GM12878 (cell line): ENCODE measurements at places on chromosomes 12 and 14. TPM values are rescaled to one million over a fixed set of nuclear protein-coding genes. Genes with fewer than 3 reads are reported as not detected.

- H3K27me3 ChIP-seq: no peaks in the 10 kb centered on the region
- no peak for DNase-seq
- H3K36me3 ChIP-seq: no peaks in the 10 kb centered on the region
- H3K27ac ChIP-seq: no peak overlapping the region
- no peaks in the 10 kb centered on the region for H3K4me1 ChIP-seq
- no peak overlapping the region for H3K4me3 ChIP-seq
Measured at GRCh38 chr12:96769400-96769799, 137.7 kb upstream of the NEDD1 start.

IFI27L1 gene
- total RNA-seq: 34.7 TPM in 2 replicates

LRP1 gene
- 0.93 and 1.1 TPM in 2 replicates for total RNA-seq

PLEK2 gene
- total RNA-seq: not detected in 2 replicates

RAD9B gene
- total RNA-seq: 0.88 and 2.0 TPM in 2 replicates

DNA sequence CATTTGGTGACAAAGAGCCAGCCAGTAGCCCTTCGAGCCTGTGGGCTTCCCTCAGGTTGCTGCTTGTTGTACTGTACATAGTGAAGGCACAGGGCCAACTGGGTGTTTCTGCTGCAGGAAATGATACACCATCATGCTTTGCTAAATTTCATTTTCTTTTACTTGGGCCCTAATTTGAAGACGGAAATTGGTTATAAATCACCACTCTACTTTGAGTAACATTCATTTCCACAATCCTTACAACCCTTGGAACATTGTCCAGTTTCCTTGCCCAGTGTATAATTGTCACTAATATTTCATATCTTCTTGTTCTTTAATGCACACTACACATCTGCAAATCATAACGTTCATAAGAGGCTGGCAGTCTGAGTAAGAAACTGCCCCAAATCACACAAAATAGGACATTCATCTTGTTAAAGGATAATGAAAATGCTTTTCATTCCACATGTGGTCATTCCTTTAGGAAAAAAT, 30.2 kb downstream of the MSRB3 start:
- H3K36me3 ChIP-seq: no peaks in the 10 kb centered on the region
- no peak for DNase-seq
- no peak overlapping the region for H3K27ac ChIP-seq
- H3K4me3 ChIP-seq: no peak overlapping the region

- H3K4me1 ChIP-seq: no peaks in the 10 kb centered on the region
- H3K27me3 ChIP-seq: no peaks in the 10 kb centered on the region
- no peak for DNase-seq
- no peaks in the 10 kb centered on the region for H3K36me3 ChIP-seq
Measured at GRCh38 chr12:77152623-77153193, 87.3 kb upstream of the E2F7 start.

DNA sequence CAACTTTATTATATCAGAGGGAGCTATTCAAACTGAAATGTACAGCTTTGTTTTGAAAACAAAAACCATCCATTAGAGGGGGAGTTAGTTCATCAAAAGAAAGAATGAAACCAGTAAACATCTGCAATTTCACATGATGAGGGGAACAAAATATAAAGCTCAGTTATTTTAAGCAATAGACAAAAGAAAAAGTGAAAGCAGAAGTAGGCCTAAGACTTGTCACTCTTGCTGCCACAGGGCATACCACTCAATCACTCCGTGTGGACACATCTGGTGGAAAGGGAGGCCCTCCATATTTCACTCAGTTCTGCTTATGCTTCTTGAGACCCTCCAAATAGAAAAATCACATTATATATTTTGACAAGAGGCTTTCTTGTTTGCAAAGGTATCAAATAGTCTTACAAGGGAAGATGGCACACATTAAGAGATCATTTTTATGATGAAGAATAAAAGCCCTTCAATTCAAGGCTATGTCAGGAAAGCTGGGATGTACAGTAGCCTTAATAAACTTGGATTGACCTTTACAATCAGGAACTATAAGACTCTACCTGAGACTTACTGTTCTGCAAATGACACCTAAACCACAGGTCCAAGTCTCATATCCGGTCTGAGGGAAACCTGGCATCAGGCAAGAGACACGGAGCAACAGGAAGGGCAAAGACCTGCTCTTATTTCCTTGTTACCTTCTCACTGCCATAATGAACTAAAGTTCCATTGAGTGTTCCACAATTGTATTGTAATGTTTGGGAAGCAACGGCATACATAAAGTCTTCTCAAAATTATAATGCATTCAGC, 222.5 kb upstream of the GRIP1 start:
- no peak overlapping the region for H3K27ac ChIP-seq
- no peak overlapping the region for H3K4me3 ChIP-seq
- peaks cover 14% of the 10 kb centered on the region for H3K4me1 ChIP-seq
- no peaks in the 10 kb centered on the region for H3K36me3 ChIP-seq

- H3K27me3 ChIP-seq: no peaks in the 10 kb centered on the region
- no peaks in the 10 kb centered on the region for H3K4me1 ChIP-seq
- no peak overlapping the region for H3K27ac ChIP-seq
- DNase-seq: no peak
- no peak overlapping the region for H3K4me3 ChIP-seq
- no peaks in the 10 kb centered on the region for H3K36me3 ChIP-seq
Measured at GRCh38 chr14:86543521-86543920, 1013.6 kb downstream of the FLRT2 start.

DNA sequence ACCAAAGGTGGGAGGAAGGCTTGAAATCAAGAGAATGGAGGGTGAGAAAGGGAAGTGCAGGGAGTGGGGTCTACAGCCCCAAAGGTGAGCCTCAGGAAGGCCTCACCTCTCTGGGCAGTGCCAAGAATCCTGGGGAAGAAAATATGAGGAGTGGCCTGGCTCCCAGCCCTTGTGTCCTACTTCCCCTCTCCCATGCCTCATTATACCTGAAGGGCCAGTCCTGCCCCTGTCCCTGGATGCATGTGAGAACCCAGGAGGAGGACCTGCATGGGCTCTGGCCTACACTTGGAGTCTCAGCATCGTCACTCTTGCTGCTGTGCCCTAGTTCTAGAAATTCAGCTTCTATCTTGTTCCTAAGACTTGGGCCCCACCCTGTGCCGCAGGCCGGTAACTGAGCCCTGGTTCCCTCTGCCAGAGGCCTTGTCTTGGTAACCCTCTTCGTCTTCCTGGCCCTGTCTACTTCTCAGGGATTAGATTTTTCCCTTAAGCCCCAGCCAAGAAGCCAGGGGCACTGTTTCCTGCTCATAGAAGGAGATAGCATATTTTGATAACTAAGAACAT, 10.9 kb upstream of the MYH7 start:
- H3K36me3 ChIP-seq: no peaks in the 10 kb centered on the region
- H3K27me3 ChIP-seq: no peaks in the 10 kb centered on the region; the same call in 1 of the 2 replicates
- peaks cover 26% of the 10 kb centered on the region for H3K4me1 ChIP-seq
- DNase-seq: no peak
- no peak overlapping the region for H3K4me3 ChIP-seq

DNA sequence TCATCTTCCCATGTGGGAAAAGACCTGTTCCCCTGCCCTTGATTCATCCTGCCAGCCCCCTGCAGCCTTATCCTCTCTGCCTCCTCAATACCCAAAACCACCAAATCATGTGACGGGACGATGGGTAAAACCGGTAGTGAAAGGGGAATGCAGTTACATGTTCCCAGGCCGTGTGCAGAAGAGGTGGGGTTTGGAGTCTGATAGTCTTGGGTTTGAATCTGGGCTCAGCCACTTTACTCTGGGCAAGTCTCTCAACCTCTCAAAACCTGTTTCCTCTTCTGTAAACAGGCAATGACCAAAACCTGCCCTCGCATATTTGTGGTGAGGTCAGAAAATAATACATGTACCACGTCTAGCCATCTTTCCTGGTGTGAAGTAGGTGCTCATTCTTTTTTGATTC, 123.0 kb downstream of the PLXNC1 start:
- no peak overlapping the region for H3K4me3 ChIP-seq
- peaks cover 4% of the 10 kb centered on the region for H3K36me3 ChIP-seq
- H3K4me1 ChIP-seq: peaks cover 56% of the 10 kb centered on the region
- no peaks in the 10 kb centered on the region for H3K27me3 ChIP-seq
